Fibroblast of skin of abdomen (primary cell): ENCODE measurements at places on chromosomes 5 and 9.

GRCh38 chr5:30287890-30288289 lies 905.6 kb upstream of the CDH6 start:
- no peak for DNase-seq

DNA sequence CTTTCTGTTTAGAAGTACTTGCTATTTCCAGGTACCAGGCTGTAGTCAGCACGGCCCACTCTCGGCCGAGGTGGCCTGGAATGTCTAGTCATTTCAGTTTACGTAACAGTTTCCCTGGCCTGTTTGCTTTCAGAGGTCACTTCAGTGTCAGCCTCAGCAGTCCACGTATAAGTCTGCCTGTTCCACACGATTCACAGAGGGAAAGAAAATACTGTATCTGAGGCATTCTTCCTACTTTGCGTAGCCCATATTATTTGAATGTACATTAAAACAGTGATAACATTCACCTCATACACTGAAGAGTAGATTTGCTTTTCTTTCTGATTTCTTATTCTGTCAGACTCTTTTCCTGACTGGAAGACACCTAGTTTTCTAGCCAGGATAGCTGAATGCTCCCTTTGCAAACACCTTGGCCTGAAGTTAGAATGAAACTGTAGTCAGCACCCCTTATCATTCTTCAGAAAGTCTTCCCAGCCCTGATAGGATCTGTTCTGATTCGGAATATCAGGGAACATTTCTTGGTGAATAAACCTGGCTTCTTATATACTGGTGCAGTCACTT lies 140.9 kb downstream of the AOPEP start:
- DNase-seq = no peak

GRCh38 chr5:179148703-179149170 lies 88.6 kb downstream of the ZNF354C start:
- DNase-seq = no peak

DNA sequence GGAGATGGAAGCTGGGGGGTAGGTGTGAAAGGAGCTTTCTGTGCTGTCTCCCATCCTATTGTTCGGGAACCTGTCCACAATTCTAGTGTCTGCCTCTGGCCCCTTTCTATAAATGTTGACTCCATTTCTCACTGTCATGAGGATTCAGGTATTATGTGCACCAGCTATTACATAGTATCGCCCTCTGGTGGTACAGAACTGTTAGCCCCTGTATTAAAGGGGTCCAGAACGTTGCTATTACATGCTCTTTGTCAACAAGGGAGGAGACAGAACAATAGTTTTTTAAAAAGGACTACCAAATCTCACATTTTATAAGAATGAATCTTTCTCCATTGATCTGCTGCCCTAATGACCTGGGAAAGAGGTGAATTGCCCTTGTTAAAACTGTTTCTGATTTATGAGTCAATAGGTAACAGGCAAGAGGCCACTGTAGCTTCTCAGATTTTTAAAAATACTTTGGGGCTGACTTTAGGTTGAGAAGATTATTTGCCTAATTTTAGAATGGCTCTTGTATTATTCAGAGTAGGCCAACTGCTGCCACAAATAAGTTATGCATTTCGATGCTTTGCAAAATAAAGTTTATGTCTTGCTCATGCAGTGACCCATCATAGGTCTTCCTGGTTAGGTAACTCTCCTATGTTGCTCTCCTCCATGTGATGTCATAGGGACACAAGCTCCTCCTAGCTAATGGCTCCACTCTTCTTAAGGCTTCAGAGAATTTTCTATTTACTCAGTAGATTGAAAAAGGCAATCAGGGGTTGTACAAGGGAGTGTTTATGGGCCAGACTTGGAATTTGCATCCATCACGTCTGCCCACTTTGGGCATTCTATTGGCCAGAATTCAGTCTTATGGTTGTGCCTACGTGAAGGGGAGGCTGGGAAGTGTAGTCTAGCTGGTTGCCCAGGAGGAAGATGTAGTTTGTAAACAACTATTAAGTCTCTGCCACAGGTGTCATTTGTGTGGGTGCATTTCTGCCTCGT lies 20.8 kb downstream of the DCANP1 start:
- DNase-seq = peak; percentile 40

DNA sequence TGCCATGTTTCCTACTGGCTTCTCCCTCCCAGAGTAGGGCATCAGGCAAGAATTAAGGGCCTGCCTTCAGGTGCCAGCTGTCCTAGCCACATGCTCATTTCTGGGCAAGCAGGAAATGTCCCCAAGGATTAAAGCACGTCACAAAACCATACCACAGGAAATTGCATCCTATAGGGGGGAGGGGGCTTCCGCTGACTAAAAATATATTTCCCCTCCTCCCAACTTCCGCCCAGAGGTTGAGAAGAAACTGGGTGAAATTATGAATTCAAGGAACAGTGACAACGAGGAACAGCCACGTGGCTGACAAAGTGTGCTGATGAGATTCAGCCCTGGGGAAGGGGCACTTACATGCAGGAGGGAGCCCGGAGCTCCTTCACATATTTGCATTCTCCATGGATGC lies 4.1 kb downstream of the HBEGF start:
- DNase-seq = no peak

DNA sequence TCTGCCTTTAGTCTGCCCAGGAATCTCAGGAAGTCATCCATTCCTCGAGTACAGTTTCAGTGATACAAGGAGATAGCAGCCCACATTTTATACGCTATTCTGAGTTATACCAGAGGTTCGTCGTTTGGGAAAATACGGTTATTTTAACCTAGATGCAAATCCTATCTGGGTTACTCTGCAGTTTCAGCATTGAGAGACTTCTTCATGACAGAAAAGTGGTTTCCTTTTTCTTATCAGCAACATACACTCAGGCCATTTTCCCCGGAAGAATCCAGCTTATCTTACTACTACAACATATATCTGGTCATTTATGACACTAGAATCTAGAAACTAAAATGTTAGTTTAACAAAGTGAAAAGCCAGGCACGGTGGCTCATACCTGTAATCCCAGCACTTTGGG lies 83.4 kb upstream of the IQGAP2 start:
- no peak for DNase-seq
